ENCODE measurements at places on chromosomes 1 and 21.
A peak's percentile ranks its signal among the peaks of the same experiment; 100 is the strongest.

DNA sequence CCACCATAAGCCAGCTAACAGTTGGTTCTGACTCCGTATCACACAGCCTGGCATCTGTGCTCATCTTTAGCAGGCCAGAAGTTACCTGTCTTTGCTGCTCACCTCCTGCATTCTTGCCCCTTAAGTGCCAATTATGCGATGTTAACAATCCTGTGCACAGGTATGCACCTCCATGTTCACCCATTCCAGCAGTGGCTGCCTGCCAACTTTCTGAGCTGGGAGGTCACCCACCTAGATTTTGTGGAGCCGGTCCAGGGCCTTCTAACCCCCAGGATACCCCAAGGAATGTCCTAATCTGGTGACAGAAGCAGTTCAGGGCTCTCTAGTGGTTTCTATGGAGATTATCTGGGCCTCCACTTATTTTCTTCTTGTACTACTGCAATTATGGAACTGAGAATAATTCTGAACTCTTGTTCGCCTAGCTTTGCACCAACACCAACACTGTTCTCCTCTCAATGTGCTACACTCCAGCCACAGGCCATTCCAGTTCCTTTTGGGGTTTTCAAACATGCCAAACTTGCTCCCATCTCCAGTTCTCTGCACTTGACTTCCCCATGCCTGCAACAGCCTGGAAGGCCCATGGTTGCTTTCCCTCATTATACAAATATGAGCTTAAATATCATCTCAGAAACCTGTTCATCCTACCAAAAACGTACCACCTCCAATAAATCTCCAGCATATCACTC, 9.0 kb downstream of the BCAR3 start:
- DNase-seq: no peak

GRCh38 chr1:184739796-184740195, 14.9 kb downstream of the EDEM3 start:
- no peak for DNase-seq

GRCh38 chr21:39263372-39263771, 50.1 kb downstream of the BRWD1 start:
- DNase-seq: peak; percentile 20

DNA sequence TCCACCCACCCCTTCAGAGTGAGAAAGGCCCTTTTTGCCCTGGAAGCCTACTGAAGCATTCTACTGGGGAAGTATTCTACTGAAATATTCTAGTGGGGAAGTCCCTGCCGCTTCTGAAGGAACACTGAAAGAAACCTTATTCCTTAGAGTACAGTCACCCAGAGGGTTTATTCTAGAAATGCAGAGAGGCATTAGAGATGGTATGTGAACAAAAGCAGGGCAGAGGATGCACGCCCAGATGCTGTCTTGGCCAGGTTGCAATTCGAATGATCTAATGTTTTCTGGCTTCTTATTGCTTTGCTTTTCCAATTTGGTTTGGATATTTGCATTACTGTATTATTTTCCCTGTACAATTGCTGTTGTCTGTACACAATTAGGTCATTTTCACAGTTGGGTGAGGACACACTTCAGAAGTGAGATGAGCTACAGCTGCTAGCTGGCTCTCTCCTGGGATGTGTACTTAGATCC, 37.1 kb downstream of the CCN1 start:
- DNase-seq: peak; percentile 65

- DNase-seq: no peak
These were observed 60.9 kb downstream of the FGGY start for GRCh38 chr1:59357645-59358320.

DNA sequence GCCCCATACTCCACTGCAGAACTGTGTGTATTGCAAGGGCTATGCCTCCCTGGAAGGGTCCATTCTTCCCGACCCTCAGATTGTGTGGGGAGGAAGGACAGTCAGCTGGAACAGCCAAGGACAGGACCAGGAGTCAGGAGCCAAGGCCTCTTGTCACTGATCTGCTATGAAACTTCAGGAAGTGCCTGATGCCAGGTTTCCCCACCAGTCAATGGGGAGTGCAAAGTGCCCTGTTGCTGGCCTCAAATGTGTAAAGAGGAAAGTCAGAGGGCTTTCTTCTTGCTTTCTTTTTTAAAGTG, 168.8 kb downstream of the GRIK3 start:
- no peak for DNase-seq

DNA sequence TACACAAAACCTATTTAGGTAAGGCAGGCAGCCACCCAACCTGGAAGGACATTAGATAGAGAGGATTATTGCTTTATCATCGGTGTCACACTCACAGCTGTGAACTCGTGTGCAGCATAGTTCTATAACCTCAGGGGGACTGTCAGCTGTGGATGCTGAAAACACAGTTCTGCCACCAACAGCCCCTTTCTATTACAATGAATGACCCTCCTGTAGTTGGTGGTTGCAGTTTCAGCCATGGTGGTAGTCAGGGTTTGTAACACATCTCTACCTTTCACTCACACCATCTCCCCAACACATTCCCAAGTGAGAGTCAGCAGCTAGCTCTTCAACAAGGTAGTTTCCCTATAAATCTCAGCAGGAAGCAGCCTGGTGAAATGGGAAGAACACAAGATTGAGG, 136.8 kb downstream of the ZC3H11B start:
- DNase-seq: no peak

DNA sequence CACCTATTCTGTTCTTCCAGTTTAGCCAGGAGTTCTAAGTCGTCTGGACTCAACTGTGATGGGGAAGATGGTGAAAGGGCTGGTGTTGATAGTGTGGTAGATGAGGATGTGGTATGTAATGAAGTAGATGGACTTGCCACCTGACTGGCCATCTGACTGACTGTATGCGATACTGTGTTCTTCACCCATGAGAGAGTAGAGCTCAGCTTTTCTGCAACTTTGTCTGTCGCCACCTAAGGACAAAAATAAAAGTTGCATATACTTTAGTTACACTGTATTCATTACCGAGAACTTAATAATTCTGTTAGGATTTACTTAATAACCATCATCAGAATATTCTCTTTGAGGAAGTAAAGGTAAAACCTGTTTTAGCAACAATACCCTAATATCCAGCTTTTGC, 48.5 kb downstream of the EVI5 start:
- no peak for DNase-seq

- DNase-seq: no peak
These were observed at the start of gene CELA2B for GRCh38 chr1:15475752-15476314. CELA2B (plus strand) TSS chr1:15476104; CDS start chr1:15476126, 22 bp downstream.

All from fibroblast of skin of right biceps (primary cell).